ENCODE measurements at places on chromosomes 16 and 17.

- no peaks in the 10 kb centered on the region for H3K4me1 ChIP-seq
- H3K36me3 ChIP-seq: no peaks in the 10 kb centered on the region
- no peak for DNase-seq
- H3K27ac ChIP-seq: no peak overlapping the region
These were observed 116.0 kb downstream of the SALL1 start for GRCh38 chr16:51035110-51035498.

- H3K4me3 ChIP-seq: no peak overlapping the region
- H3K27me3 ChIP-seq: no peaks in the 10 kb centered on the region
- H3K4me1 ChIP-seq: no peaks in the 10 kb centered on the region
- no peak overlapping the region for H3K27ac ChIP-seq
These were observed 37.9 kb downstream of the SOX8 start for GRCh38 chr16:1019231-1020090.

- H3K27me3 ChIP-seq: no peaks in the 10 kb centered on the region
- peaks cover 2% of the 10 kb centered on the region for H3K36me3 ChIP-seq
- no peak overlapping the region for H3K27ac ChIP-seq
These were observed 65.0 kb downstream of the CEP95 start for GRCh38 chr17:64571746-64572145.

DNA sequence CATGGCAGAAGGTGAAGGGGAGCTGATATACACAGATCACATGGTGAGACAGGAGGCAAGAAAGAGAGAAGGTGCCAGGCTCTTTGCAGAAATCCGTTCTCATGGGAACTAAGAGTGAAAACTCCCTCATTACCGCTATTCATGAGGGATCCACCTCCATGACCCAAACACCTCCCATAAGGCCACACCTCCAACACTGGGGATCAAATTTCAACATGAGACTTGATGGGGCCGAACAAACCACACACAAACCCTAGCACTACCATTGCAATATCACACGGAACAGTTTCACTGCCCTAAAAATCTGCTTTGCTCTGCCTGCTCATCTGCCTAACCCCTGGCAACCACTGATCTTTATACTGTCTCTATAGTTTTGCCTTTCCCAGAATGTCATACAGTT is 34.8 kb downstream of the C17orf67 start:
- DNase-seq: no peak
- H3K27me3 ChIP-seq: no peaks in the 10 kb centered on the region
- peaks cover 6% of the 10 kb centered on the region for H3K36me3 ChIP-seq

- H3K27ac ChIP-seq: no peak overlapping the region
- no peaks in the 10 kb centered on the region for H3K27me3 ChIP-seq
- H3K4me3 ChIP-seq: no peak overlapping the region
- DNase-seq: no peak
- peaks cover 4% of the 10 kb centered on the region for H3K4me1 ChIP-seq
- peaks cover 32% of the 10 kb centered on the region for H3K36me3 ChIP-seq
These were observed 19.8 kb upstream of the PIK3R6 start for GRCh38 chr17:8887301-8887700.

DNA sequence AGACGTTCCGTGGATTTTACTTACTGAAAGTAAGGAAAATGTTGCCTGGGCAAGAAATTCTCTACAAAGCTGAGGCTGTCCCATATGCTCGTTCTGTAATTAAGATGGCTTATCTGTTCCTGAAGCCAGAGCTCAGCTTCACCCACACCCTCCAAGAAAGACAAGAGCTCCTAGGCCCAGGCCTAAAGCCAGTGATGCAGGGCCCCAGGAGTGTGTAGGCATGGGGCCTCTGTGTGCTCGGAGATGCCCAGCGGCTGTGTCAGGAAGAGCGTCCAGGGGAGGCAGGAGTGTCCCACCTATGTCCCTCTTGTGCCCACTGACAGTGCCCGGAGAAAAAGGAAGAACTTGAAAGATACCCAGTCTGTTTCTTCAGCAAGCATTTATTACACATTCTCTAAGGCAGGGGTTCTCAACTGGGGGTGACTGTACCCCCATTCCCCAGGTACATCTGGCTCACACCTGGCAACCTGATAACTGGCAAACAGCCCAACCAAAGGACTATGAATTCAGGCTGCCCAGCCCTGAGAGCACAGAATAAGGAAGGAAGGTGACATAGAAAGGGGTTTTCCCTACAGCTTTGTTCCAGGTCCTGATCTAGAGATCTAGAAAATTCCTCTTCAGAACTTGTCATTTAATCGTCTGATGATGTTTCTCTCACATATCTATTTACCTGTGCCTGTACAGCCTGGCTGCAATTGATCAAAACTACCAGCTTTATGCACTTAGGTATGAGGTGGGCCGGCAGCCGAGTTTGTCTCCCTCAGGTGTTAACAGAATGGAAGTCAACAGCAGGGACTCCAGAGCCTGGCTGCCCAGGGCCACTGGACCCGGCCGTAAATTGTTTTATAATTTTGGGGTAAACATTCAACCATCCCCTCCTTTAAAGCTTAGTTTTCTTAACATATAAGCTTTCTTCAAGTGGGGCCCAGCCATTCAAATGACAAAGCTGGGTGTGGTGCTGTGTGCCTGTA is 12.0 kb downstream of the SNN start:
- no peak for DNase-seq
- H3K27ac ChIP-seq: peak overlapping the region; percentile 76
- H3K4me3 ChIP-seq: no peak overlapping the region
- peaks cover 9% of the 10 kb centered on the region for H3K36me3 ChIP-seq
- H3K4me1 ChIP-seq: peaks cover 66% of the 10 kb centered on the region

DNA sequence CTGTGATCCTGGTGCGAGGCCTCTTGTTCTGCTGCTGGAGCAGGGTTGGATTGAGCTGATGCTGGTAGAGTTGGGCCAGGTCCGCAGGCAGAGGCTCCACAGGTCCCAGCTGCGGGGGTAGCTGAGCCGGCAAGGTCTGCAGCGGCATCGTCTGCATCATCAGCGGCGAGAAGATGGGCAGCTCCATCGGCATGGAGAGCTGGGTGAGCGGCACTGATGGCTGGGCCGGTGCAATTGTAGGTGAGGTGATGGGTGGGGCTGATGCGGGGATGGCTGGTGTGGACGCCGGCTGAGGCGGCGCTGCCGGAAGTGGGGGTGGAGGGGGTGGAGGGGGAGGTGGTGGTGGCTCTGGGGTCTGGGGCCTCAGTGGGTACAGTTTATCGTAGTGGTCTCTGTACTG is 251.7 kb downstream of the ZFHX3 start:
- no peak for DNase-seq
- H3K36me3 ChIP-seq: peaks cover 1% of the 10 kb centered on the region
- no peak overlapping the region for H3K27ac ChIP-seq
- no peak overlapping the region for H3K4me3 ChIP-seq

DNA sequence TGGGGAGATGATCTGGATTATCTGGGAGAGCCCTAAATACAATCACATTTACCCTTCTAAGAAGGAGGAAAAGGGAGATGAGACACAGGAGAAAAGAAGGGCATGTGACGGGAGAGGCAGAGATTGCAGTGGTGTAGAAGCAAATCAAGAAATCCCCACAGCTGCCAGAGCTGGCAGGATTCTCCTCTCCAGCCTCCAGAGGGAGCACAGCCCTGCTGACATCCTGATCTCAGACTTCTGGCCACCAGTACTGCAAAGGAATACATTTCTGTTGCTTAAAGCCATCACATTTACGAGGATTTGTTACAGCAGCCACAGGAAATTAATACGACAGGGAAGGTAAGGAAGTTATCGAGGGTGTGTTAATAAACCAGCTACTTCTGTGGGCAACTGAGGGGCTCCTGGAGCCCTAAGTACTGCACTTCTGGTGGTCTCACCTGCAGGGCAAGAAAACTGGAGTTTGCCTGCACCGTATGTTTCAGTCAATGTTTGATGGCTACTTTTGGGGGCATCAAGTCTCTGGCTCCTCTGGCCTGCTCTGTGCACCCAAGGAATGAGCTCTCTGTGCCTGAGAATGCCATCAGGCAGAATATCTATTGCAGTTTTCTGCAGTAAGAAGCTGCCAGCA is 22.9 kb upstream of the CDH13 start:
- H3K27ac ChIP-seq: no peak overlapping the region
- no peaks in the 10 kb centered on the region for H3K4me1 ChIP-seq
- no peaks in the 10 kb centered on the region for H3K36me3 ChIP-seq
- DNase-seq: no peak
- no peak overlapping the region for H3K4me3 ChIP-seq

GRCh38 chr16:2959206-2959605 is 4.9 kb upstream of the KREMEN2 start:
- H3K36me3 ChIP-seq: no peaks in the 10 kb centered on the region
- H3K27ac ChIP-seq: no peak overlapping the region
- no peak overlapping the region for H3K4me3 ChIP-seq

GRCh38 chr17:68498479-68499326 is 13.5 kb upstream of the PRKAR1A start:
- no peak overlapping the region for H3K4me3 ChIP-seq
- no peaks in the 10 kb centered on the region for H3K36me3 ChIP-seq
- no peak for DNase-seq
- H3K27me3 ChIP-seq: no peaks in the 10 kb centered on the region
- H3K4me1 ChIP-seq: peaks cover 5% of the 10 kb centered on the region
- no peak overlapping the region for H3K27ac ChIP-seq

- H3K27me3 ChIP-seq: peaks cover 22% of the 10 kb centered on the region
- no peak overlapping the region for H3K27ac ChIP-seq
- H3K4me1 ChIP-seq: peaks cover 3% of the 10 kb centered on the region
- peak; percentile 18 for DNase-seq
These were observed 8.3 kb upstream of the SNF8 start for GRCh38 chr17:48952904-48953303.

- no peaks in the 10 kb centered on the region for H3K4me1 ChIP-seq
- H3K4me3 ChIP-seq: no peak overlapping the region
- no peak for DNase-seq
- H3K27ac ChIP-seq: no peak overlapping the region
These were observed 4.5 kb downstream of the ADAMTS18 start for GRCh38 chr16:77430360-77430759.

DNA sequence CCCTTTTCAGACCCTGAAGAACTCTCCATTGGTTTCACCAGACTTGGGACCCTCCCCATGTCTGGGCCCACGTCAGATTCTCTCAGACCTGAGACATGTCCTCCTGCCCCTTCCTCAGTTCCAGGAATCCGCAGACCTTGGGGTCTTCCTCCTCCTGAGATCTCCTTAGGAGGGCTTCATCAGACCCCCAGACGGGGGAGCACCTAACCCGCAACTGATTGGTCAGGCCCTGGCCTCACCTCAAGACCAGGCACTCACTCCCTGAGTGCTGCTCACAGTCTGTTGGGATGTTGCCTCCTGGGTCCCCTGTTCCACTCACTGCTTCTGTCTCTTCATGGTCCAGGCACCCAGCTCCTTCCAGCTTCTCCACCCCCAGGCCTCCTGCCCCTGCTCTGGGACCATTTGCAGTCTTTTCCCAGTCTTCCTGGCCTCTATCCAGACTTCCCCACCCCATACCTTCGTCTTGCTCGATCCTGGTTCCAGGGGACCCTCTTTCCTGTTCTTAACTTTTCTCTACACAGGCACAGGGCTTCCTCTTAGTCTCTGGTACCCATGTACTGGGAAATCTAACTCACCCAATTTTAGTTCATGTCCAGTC is 1.2 kb downstream of the GID4 start:
- peak overlapping the region; percentile 91 for H3K4me3 ChIP-seq
- no peak for DNase-seq
- H3K27me3 ChIP-seq: no peaks in the 10 kb centered on the region
- peaks cover 4% of the 10 kb centered on the region for H3K36me3 ChIP-seq
- H3K4me1 ChIP-seq: peaks cover 50% of the 10 kb centered on the region

- no peaks in the 10 kb centered on the region for H3K27me3 ChIP-seq
- H3K4me1 ChIP-seq: no peaks in the 10 kb centered on the region
- DNase-seq: no peak
- no peak overlapping the region for H3K4me3 ChIP-seq
- H3K36me3 ChIP-seq: no peaks in the 10 kb centered on the region
These were observed 784.6 kb upstream of the EEF2KMT start for GRCh38 chr16:5882087-5882640.

DNA sequence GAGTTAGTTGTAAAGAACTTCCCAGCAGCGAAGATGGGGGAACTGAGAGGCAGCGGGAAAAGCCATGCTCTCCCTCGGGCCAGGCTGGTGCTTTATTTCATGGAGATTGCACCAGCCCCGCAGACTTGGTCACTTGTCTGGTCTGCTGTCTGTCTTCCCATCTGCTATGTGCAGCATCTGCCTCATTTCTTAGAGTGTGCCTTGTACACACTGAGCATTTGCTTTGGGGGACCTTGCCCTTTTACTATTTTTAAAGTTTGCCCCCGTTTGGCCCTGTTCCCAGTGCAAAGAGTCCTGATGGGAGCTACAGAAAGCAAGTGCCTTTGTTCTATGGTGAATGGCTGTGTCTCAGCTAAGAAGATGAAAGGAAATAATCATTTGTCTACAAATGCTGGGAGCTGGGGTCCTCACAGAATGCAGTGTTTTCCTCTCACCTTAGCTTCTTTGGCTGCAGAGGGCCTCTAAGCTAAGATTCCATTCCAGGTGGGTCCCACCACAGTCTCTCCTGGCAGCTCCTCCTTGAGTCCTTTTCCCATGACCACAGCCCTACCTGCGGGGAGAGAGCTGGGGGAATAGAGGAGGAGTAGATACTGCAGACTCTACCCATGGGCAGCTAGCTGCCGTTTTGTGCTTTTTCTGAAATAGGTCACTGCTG is 25.1 kb upstream of the CNOT1 start:
- DNase-seq: no peak
- H3K36me3 ChIP-seq: no peaks in the 10 kb centered on the region
- no peak overlapping the region for H3K4me3 ChIP-seq

DNA sequence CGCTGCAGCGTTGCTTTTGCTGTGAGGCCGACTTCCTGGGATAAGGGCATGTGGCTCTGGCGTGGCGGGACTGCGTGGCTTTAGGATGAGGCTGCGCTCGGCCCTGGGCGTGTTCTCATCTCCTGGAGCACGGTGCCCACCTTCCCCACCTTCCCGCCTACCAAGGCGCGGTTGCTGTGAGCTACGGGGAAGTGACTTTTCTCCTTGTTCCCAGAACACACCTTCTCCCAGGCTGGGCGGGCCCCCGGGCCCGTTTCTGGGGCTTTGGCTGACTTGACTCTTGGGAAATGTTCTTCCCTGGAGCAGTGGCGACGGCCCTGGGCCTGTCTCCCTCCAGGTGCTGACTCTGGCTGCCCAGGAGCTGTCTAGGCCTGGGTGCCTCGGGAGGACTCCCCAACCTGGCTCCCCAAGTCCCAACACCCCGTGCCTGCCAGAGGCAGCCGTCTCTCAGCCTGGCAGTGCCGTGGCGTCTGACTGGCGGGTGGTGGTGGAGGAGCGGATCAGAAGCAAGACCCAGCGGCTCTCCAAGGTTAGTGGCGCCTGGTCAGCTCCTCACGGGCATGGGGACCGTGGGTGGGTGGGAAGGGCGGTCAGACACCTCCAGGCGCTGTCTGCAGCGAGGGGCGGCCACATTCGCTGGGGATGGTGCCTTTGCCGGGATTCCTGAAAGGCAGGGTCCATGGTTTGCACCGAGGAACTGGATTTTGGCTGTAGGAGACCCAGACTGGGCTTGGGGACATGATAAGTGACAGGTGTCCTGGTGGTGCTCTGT is 12.1 kb downstream of the TELO2 start:
- no peaks in the 10 kb centered on the region for H3K4me1 ChIP-seq
- H3K27me3 ChIP-seq: no peaks in the 10 kb centered on the region
- DNase-seq: no peak
- H3K36me3 ChIP-seq: peaks cover 14% of the 10 kb centered on the region

- H3K27me3 ChIP-seq: no peaks in the 10 kb centered on the region
- H3K36me3 ChIP-seq: peaks cover 24% of the 10 kb centered on the region
- H3K27ac ChIP-seq: no peak overlapping the region
- H3K4me3 ChIP-seq: no peak overlapping the region
These were observed 252.8 kb upstream of the PMFBP1 start for GRCh38 chr16:72424757-72425156.

GRCh38 chr17:1882836-1883235 is 53.0 kb downstream of the RPA1 start:
- no peak overlapping the region for H3K4me3 ChIP-seq
- no peak overlapping the region for H3K27ac ChIP-seq
- H3K27me3 ChIP-seq: no peaks in the 10 kb centered on the region
- no peak for DNase-seq
- no peaks in the 10 kb centered on the region for H3K4me1 ChIP-seq

Data from activated naive CD8-positive, alpha-beta T cell treated with anti-CD3 and anti-CD28 coated beads for 36 hours (primary cell).